Bronchial epithelial cell (primary cell): ENCODE measurements at places on chromosomes 1 and 21. TPM values are rescaled to one million over a fixed set of nuclear protein-coding genes. Genes with fewer than 3 reads are reported as not detected.
A peak's percentile ranks its signal among the peaks of the same experiment; 100 is the strongest.

DNA sequence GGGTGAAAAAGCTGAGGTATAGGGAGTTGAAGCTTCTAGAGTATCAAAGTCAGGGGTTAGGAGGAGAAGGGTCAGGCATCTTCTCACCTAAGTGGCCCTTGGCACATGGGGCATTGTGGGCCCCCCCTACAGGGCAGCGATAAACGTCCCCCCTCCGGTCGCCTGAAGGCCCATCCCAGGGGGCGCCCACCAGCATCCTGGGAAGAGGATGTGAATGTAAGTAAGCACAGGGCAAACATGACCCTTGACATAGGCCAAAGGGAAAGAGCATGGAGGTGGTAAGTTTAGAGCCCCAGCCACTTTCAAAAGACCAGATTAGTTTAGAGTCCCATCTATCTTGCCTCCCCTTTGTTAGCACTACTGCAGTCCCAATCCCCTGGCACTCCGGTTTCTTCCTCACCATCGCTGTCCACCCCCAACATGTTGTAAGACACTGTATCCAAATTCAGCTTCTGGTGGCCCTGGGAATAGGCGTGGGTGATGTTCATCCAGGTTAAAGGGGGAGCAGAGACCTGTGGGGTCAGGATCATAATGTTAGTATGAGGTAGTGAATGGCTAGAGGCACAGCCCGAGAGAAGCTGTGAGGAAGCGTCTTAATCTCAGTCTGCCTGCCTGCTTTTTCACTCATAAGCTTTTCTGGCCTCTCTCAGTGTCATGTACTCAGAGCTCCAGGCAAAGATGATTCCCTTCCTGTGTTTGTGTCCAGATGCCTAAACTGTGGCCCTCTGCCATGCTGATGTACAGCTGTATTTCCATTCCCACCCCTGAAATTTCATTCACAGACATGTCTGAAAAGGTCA is 2.7 kb downstream of the ITGA10 start:
- DNase-seq: no peak

GRCh38 chr21:42236693-42237092 is 17.8 kb downstream of the ABCG1 start:
- no peak for DNase-seq

The TMCO4 gene
- total RNA-seq: 2.6 and 5.9 TPM in 2 replicates

GRCh38 chr1:177334903-177335302 is 164.1 kb downstream of the BRINP2 start:
- DNase-seq: no peak

- no peak for DNase-seq
Measured at GRCh38 chr1:18062185-18062584, 45.4 kb upstream of the IGSF21 start.

- DNase-seq: peak; percentile 92
Measured at GRCh38 chr1:8661185-8662110, 156.0 kb downstream of the RERE start.

DNA sequence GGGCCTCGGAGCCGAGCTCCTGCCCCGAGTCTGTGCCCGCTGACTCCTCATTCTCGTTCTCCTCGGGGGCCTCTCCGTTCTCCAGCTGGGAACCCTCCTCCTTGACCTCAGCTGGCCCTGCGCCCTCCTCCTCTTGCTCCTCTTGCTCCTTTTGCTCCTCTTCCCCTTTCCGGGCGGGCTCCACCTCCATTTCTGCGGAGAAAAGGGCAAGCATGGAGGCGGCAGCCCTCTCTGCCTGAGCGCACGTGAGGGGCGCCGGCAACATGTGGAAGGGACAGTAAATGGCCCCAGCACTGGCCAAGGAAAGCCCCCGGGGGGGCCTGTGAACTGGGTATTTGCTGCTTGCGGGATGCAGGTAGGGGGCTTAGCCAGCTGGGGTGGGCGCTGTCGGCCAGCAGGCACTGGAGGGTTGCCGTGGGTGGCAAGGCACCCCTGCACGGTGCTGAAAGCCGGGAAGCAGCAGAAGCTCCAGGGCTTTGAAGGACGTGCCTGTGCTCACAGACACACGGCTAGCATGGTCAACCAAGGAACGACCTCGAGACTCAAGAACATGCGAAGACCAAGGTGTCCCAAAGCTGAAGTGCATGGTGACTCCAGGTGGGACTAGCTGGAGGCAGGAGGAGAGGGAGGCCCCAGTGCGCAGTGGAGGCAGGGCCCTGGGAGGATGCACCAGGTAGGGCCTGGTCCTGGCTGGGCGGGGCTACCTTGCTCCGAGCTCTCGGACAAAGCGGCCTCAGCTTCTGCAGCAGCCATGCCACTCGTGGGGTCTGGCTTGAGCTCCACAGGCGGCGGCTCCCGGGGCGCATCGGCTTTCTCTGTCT is 30.7 kb downstream of the ZBTB17 start:
- no peak for DNase-seq

DNA sequence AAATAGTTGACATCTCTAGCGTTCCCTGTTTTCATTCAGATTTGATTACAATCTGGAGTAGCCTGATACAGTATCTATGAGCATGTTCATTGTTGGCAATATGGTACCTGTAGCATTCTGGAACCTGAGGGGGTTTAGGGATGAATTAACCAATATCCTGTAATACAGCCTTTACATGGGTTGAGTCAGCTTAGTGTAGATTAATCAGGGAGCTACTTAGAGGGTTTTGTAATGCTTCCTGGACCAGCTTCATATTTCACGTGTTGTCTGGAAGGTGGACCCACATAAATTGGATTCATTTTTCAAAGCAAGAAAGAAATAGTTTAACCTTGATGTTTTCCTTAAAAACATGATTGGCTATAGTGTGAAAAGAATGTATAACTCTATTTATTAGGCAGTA is 3.6 kb downstream of the OTUD3 start:
- peak; percentile 73 for DNase-seq

DNA sequence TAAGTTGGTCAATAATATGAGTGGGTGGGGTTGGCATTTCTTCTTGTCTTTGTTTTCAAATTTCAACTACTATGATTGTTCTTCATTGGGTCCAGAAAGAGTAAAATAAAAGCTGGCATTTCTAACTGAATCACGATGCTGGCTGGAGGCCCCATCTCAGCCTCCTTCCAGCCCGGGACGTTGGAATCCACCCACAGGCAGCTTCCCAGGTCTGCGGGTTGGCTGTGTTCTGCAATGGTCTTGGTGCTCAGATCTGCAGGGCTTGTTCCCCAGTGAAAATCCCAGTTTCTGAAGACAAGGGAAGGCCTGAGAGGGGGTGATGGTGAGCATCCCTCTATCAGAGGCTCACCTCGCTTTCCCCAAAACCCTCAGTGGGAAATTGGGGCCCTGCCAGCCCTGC is 54.7 kb upstream of the ARHGEF16 start:
- DNase-seq: no peak

GRCh38 chr1:206488466-206488865 is 18.2 kb downstream of the IKBKE start:
- no peak for DNase-seq

The FCGR1A gene
- total RNA-seq: not detected in 2 replicates

The HCRTR1 gene
- not detected in 2 replicates for total RNA-seq

- DNase-seq: no peak
Measured at GRCh38 chr21:37804001-37804400, 112.3 kb downstream of the KCNJ6 start.

GRCh38 chr1:101532377-101532776 is 295.6 kb downstream of the S1PR1 start:
- DNase-seq: no peak

- DNase-seq: peak; percentile 19
Measured at GRCh38 chr1:154777781-154778180, 92.3 kb downstream of the KCNN3 start.

- no peak for DNase-seq
Measured at GRCh38 chr1:50109647-50110075, 941 bp downstream of the ELAVL4 start.

DNA sequence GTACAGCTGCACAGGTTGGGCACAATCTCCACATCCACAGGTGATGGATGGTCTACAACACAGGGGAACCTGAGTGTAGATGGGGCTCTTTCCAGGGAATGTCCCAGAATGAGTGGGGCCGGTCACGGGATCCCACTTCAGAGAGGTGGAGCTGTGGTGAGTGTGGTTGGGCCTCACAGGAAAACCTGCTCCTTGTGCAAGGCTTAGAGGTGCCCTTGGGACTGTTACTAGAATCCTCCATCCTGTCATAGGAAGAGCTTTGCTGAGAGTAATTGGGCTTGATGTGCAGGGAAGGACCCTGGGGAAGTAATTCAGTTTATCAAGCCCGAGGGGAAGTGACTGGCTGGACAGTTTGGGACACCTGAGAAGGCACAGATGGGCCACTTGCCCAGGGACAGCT is 137.9 kb downstream of the ZSCAN20 start:
- DNase-seq: no peak

DNA sequence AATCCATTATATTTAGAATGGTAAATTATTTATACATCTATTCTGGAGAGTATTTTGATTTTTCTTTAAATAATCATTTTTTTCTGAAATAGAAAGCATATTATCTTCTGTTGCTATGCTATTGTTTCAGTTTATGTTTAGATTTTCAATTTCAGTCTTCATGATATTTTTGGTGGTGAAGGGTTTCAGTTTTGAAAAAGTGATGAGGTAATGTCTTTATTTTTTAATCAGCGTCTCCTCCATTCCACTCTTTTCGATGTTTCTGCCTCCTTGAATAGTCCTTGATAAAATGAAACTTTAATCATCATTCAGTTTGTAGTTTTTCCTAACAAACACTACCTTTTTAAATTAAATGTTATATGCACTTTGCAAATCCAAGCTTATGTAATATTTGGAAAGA is 428.6 kb downstream of the PTPRC start:
- DNase-seq: no peak

The FCRL1 gene
- not detected in 2 replicates for total RNA-seq

GRCh38 chr1:188128761-188129160 is 1300.0 kb downstream of the PLA2G4A start:
- DNase-seq: peak; percentile 31

The SGIP1 gene
- total RNA-seq: 0.79 TPM in 1 of 2 replicates, not detected in the other

The GSTM5 gene
- not detected in 2 replicates for total RNA-seq

DNA sequence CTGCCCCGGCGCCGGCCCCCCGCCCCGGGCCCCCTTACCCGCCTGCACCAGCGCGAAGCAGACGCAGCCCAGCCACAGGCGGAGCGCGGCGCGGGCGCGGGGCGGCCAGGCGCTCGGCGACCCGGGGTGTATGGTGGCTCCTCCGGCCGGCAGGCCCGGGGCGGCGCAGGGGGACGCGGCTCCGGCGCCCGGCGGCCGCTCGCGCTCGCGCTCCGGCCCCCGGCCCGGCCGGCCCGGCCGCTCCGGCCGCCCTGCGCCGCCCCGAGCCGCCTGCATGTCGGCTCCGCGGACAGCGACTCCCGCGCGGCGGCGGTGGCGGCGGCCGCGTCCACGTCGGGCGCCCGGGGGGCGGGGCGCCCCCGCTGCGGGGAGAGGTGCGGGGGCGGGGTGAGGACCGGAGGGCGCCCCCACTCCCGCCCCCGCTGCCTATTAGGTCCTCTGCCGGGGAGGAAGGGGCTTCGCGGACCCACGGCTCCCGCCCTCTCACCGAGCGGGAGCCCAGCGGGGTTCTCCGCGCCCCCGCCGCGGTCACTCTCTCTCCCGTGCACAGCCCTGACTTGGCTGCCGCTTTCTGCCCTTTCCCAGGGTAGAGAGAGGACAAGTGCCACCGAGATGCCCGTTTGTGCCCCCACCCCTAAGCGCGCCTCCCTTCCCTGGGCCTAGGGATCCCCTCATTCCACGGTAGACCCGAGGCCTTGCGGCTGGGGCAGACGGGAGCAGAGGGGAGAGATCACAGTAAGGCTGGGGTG is at the start of gene FNDC5:
TSS of gene FNDC5 (minus strand) at position 298 of the 749 bp plus-strand sequence.
- no peak for DNase-seq

The TESK2 gene
- 1.6 and 2.0 TPM in 2 replicates for total RNA-seq

- no peak for DNase-seq
Measured at GRCh38 chr1:43067233-43067745, 104.8 kb downstream of the EBNA1BP2 start.

- DNase-seq: no peak
Measured at GRCh38 chr1:31837451-31838158, 21.8 kb upstream of the SPOCD1 start.

GRCh38 chr21:30271611-30272010 is 11.1 kb downstream of the KRTAP24-1 start:
- no peak for DNase-seq

The HTR6 gene
- total RNA-seq: not detected in 2 replicates

The HEYL gene
- total RNA-seq: under 0.01 TPM in 1 of 2 replicates, not detected in the other

- DNase-seq: peak; percentile 84
Measured at GRCh38 chr1:113153116-113153803, 80.3 kb downstream of the LRIG2 start.

DNA sequence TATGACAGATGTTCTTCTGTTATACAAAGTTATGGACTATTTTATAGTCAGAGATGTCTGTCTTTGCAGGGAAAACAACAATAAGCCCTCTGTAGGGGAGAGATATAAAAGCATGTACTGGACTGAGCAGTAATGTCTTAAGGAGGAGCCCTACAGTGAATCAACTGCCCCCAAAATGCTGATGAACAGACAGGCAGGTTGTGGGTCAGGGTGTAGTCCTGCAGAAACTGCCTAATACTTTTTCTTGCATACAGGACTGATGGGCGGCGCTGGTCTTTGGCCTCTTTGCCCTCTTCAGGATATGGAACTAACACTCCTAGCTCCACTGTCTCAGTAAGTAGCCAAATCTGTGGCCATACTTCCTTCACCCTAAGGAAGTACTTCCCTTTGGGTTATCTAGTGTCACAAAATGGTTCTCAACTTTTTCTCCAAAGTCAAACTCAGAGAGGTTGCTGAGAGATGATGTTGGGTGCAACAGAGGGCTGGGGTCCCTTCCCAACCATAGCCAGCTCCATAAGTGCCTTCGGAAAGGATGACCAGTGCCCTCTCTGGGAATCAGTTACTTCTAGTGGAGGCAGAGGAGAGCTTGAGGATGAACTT is 129.8 kb downstream of the PIK3R3 start:
- no peak for DNase-seq

- DNase-seq: peak; percentile 44
Measured at GRCh38 chr1:183089025-183089639, 65.9 kb downstream of the LAMC1 start.

The ALX3 gene
- not detected in 2 replicates for total RNA-seq

- no peak for DNase-seq
Measured at GRCh38 chr1:60448850-60449249, 375.3 kb upstream of the C1orf87 start.

- DNase-seq: peak; percentile 13
Measured at GRCh38 chr1:99264201-99265021, at the start of gene PLPPR4. TSS of gene PLPPR4 (plus strand) at chr1:99264492. CDS start at chr1:99264594, 102 bp downstream.

- DNase-seq: no peak
Measured at GRCh38 chr1:203171341-203172183, 4.1 kb downstream of the MYBPH start.

- peak; percentile 24 for DNase-seq
Measured at GRCh38 chr1:153945131-153945794, 1.3 kb downstream of the DENND4B start.

GRCh38 chr1:14094611-14095400 is 394.8 kb downstream of the PRDM2 start:
- DNase-seq: peak; percentile 17

- peak; percentile 90 for DNase-seq
Measured at GRCh38 chr1:23799570-23800399, 769 bp downstream of the GALE start.

- peak; percentile 27 for DNase-seq
Measured at GRCh38 chr1:109895720-109896504, 14.7 kb upstream of the CSF1 start.

The WNT3A gene
- not detected in 2 replicates for total RNA-seq

DNA sequence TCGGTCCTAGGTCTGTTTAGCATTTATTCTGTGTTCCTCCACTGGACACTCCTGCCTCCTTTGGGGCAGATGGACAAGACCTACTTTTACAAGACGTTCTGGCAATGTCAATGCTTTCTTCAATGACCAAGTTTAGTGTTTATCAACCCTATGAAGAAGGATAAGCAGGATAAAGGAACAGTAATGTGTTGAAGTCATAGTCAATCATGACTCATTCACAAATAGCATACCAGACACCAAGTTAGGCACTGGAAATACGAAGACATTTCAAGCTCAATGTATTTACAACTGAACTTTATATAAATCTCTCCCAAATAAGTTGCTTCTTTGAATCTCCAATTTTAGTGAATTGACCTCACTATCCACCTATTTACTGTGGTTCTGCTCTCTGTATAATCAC is 4.8 kb upstream of the SLC35D1 start:
- DNase-seq: peak; percentile 73
